ENCODE measurements at places on chromosomes 2 and 18. TPM values are rescaled to one million over a fixed set of nuclear protein-coding genes. Genes with fewer than 3 reads are reported as not detected.

Gene INO80B
- 20.2 TPM for polyA plus RNA-seq

Gene SP140L
- polyA plus RNA-seq, result 8.3 TPM

Gene CD8A
- 1.0 TPM for polyA plus RNA-seq

Gene COL3A1
- 1,258 TPM for polyA plus RNA-seq

Gene CACNB4
- polyA plus RNA-seq, result 7.2 TPM

Gene RUFY4
- not detected for polyA plus RNA-seq

Gene UGT1A8
- polyA plus RNA-seq, result not detected

Gene TEKT4
- polyA plus RNA-seq, result 0.16 TPM

Gene GATA6
- 10.3 TPM for polyA plus RNA-seq

Gene VIT
- 0.07 TPM for polyA plus RNA-seq

Gene STARD6
- polyA plus RNA-seq, result 0.19 TPM

Gene GPR17
- polyA plus RNA-seq, result 2.5 TPM

Gene GKN2
- polyA plus RNA-seq, result not detected

Gene TRIB2
- polyA plus RNA-seq, result 222 TPM

Gene OTOS
- polyA plus RNA-seq, result not detected

Gene KATNAL2
- 13.2 TPM for polyA plus RNA-seq

Gene TMEM198
- 4.0 TPM for polyA plus RNA-seq

Gene MATN3
- polyA plus RNA-seq, result 3.3 TPM

Gene GPR148
- polyA plus RNA-seq, result not detected

Gene DUSP11
- polyA plus RNA-seq, result 34.2 TPM

Gene FAM237A
- polyA plus RNA-seq, result not detected

Gene TRMT61B
- polyA plus RNA-seq, result 31.6 TPM

Gene FASTKD1
- 34.1 TPM for polyA plus RNA-seq

Data from right renal pelvis (tissue), 4 donors.